HCT116 (cell line): ENCODE measurements at places on chromosomes 3 and 15. TPM values are rescaled to one million over a fixed set of nuclear protein-coding genes. Genes with fewer than 3 reads are reported as not detected.

DNA sequence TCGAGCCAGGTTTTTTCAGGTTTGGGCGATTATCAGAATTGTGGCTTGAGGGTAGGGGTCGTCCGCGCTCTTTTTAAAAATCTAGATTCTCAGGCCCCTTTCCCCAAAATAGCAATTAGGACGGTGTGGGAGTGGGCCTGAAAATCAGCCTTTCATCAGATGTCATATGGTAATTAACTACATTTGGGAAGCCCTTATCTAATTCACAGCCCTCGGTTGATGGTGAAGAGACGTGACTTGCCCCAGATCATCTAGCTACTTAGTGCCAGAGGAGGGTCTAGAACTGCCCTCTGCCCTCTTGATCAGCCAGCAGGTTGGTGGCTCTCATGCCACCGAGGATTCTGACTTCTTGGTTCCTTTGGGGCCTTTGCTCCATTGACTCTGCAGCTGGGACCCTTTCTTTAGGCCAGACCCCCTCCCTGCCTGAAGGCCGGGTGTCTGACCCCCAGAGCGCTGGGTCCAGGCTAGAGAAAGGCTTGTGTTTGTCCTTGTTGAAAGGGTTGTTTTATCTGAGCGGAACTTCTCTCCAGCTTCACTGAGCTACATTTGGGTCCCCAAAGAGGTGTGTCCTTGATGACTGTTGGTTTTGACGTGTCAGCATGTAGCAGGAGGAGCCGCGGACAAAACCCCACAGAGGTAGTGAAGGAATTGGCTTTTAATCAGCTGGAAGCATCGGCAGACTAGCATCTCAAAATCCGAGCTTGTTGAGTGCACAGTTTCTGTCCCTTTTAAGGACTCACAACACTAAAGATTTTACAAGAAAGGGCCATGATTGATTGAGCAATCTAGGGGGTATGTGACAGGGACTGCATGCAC is 857 bp downstream of the AEN start:
- no peak for DNase-seq

Gene STXBP5L
- not detected for total RNA-seq

Gene CCR9
- not detected for total RNA-seq

Gene CCNB2
- total RNA-seq: 88.7 TPM

GRCh38 chr15:33309602-33310276 is 1.0 kb upstream of the RYR3 start:
- no peak for DNase-seq

GRCh38 chr3:174581558-174581957 is 277.6 kb upstream of the NAALADL2 start:
- DNase-seq: peak; percentile 0

Gene VGLL3
- 0.10 TPM for total RNA-seq

DNA sequence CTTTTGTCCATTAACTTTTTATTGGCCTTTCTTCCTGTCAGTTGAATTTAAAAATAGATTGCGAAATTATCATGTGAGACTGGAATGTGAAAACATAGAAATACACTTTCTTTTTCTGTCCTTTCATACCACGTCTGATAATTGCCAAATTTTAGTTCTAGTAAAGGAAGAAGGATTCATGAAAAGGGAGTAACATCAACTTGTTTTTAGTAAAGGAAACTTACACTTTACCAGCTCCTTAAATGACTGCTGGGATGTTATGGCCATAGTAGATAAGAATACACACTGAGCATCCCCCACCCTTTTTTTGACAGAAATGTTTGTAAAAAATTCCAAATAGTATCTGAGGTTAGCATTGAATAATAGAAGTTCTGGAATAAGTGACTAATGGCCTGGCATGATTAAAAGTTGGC is 137.9 kb downstream of the NEO1 start:
- no peak for DNase-seq

DNA sequence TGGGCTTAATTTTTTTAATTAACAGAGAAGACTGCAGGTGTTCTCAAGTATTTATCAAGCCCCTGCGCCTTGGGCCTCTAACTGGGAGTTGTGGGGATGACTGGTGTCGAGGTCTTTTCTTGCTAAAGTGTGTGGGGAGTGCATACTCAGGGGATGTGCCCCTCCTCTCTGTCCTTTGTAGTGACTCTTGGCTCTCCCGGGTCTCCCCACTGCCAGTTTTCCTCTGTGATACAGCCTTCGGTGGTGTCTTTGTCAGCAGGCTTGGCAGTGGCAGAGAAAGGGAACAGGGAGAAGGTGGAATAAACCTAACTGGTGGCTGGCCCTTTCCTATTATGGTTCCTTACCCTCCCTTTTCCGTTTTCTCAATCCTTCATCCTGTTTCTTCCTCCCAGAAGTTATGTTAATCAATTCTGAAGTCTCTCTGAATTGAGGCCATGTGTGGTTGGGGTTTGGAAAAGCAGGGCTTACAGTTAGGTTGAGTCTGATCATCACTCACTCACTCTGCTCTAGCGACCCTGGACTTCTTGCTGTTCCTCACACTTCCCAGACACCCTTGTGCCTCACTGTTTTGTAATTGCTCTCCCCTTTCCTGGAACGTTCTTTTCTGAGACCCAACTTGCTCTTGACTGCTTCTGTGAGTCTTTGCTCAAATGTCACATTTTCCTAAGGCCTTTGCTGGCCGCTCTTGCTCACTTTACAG is 158.1 kb downstream of the PTPRG start:
- DNase-seq: no peak

DNA sequence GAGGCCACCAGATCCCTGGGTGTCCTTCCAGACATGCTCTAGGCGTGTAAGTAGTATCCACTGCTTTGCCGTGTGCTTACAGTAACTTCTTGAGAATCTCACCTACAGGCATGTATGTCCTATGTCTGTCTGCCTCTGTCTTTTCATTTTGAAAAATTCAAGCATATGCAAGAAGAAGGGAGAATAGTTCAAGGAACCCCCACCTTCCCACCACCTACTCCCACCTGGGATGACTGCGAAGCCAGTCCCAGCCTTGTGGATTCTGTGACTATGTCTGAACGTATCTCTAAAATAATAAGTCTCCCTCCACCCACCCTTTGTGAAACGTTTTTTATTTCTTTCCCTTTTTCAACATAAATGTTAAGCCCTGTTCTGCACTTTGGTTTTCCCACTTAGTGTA is 15.0 kb downstream of the CHST13 start:
- no peak for DNase-seq

DNA sequence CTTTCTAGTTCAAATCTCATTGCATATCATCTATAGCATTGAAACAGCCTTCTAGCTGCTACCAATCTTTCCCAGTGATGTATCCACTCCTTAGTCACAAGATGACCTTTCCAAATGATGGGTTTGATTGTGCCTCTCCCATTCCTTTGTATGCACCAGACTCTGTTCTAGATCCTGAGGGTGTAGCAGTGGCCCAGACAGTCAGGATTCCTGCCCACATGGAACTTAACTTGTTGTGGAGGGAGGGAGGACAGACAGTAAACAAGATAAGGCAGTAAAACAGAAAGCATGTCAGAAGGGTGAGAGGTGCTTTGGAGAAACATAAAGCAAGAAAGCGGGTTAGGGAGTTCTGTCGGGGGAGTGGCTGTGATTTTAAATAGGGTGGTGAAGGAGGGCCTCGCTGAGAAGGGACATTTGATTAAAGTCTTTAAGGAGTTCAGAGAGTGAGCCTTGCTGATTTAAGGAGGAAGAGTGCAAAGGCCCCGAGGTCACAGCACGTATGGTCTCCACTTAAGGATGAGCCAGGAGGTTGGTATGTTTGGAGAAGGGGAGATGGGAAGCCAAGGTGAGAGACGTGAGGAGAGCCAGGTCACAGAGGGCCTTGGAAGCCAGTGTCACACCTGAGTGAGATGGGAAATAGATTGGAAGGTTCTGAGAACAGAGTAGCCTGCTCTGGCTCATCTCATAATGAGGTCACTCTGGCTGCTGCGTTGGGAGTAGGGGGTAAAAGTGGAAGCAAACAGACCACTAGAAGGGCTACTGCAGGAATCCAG is 38.3 kb downstream of the FAM43A start:
- no peak for DNase-seq

GRCh38 chr15:57698991-57699390 is 7.5 kb upstream of the POLR2M start:
- DNase-seq: no peak

Gene CFAP44
- 5.4 TPM for total RNA-seq

Gene MYLK
- total RNA-seq: 3.8 TPM

Gene CLDN11
- total RNA-seq: 0.22 TPM

DNA sequence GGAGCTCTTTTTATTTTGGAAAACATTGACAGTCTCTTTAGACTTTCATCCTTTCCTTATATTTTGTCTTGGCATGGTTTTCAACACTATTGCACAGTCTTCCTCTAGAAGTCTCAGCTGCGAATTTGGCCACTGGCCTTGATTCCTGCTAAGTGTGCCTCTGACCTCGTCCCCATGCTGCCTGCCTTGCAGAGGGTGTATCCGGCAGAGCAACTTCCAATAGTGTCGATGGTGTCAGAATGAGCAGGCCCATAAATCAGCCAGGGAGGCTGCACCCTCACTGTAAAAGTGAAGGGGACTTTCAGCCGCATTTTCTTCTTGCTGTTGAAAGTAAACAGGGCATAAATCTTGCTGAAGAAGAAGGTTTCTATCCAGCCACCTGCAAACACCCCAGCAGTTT is 336.7 kb upstream of the TRIM42 start:
- no peak for DNase-seq

DNA sequence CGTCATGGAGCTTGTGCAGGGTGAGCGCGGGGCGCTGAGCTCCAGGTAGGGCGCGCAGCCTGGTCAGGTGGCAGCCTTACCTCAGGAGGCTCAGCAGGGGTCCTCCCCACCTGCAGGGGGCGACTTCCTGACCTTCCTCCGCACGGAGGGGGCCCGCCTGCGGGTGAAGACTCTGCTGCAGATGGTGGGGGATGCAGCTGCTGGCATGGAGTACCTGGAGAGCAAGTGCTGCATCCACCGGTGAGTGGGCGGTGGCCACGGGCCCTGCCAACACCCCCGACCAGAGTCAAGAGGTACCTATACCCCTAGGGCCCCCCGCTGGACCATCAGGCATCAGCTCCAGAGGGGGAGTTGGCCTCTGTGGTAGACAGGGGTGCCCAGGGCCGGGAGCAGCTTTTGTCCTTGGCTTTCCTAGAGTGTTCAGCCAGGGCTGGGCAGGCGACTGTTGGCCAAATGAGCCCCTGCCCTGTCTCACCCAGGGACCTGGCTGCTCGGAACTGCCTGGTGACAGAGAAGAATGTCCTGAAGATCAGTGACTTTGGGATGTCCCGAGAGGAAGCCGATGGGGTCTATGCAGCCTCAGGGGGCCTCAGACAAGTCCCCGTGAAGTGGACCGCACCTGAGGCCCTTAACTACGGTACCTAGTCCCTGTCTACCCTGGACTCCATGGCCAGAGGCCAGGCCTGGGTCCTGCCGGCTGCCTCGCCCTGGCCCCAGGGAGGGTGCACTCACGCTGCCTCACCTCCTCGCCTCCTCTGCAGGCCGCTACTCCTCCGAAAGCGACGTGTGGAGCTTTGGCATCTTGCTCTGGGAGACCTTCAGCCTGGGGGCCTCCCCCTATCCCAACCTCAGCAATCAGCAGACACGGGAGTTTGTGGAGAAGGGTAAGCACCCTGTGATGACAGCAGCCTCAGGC is 9.1 kb downstream of the FES start:
- peak; percentile 50 for DNase-seq

- DNase-seq: no peak
Observed at GRCh38 chr3:175619369-175619768, 760.2 kb downstream of the NAALADL2 start.

DNA sequence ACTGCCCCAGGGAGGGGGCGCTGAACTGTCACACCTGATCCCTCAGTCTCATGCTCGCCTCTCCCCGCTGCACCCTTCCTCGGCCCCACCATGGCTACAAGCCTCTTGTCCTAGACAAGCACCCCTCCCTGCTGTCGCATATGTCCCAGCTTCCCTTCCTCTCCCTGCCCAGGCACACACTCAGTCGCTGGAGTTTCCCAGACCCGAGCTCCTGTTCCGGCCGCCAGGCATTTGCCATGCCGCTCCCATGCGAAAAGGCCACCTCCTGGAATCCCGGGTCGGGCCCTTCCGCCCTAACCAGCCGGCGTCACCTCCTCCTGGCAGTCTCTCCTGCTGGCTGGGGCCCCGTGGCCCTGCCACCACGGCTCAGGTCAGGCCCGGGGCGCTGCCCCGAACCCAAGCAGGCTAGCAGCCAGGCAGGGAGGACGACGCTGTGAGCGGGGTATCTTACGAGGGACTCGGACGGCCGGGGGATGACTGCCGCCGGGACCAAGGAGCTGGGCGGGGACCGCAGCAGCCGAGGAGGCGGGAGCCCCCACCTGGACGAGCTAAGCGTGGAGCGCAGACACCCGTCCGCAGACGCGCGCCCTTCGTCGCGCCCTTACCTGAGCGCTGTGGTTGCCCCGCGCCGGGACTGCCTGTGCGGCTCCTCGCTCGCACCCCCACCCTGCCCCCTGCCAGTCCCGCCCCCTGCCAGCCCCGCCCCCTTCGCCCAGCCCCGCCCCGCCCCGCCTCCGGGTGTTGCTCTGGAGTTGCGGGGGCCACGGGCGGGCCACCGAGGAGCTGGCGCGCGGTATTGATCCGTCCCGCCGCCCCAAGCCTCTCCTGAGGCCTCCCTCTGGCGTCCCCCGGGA is at the start of gene ALS2CL:
TSS of gene ALS2CL (minus strand) at position 642 of the 854 bp plus-strand sequence. CDS start 4,239 bp downstream, outside the sequence.
- no peak for DNase-seq

DNA sequence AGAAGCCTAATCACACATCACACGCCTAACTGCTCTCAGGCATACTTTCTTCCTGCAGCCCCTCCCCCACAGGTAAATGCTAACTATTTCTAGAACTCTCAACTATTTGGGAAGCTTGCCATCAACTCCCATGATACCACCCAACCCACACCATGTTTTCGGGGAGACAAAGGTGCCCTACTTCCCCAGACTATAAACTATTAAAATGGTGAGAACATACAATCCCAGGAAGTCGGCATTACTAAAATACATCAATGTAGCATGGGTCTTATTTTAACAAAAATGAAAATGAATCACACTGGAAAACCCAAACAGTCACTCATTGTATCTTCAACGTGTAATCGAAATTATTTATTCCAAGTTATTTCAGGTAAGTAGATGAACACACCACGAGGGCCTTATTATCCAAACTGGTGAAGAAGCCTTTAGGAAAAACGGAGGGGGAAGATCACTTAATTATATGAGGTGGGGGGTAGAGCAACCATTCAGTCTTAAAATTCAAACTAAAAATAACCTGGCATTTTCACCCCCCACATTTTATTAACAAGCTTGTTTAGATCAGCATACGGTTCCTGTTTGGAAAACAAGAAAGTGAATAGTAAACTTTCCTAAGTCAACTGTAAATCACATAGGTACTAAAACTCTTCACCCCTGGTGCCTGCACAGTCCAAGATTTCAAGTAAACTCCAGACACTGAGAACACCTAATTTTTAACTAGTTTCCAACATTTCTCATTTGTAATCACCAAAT is 1.9 kb downstream of the TBL1XR1 start:
- no peak for DNase-seq

DNA sequence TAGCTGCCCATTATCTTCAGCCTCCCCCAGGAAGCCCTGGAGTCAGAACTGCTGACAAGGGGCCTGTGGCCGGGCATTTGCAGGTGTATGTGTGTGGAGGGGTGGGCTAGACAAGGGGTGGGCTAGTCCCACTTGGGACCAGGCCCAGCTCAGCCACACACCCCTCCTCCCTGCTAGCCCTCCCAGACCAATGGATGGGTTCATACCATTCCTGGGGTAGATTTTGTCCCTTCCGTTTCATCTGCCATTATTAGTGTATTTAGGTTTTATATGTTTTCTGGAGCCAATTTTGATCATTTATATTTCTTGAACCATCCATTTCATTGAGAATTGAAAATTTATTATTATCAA is 42.2 kb downstream of the MRAS start:
- DNase-seq: no peak

Gene NANOGP8
- not detected for total RNA-seq

Gene GOLGA6B
- 0.10 TPM for total RNA-seq

GRCh38 chr3:71857956-71858355 is 73.0 kb upstream of the PROK2 start:
- DNase-seq: no peak

- no peak for DNase-seq
Observed at GRCh38 chr15:75195122-75195765, 6.4 kb upstream of the C15orf39 start.
